Central memory CD4-positive, alpha-beta T cell (primary cell): ENCODE measurements at places on chromosomes 11 and 22.

DNA sequence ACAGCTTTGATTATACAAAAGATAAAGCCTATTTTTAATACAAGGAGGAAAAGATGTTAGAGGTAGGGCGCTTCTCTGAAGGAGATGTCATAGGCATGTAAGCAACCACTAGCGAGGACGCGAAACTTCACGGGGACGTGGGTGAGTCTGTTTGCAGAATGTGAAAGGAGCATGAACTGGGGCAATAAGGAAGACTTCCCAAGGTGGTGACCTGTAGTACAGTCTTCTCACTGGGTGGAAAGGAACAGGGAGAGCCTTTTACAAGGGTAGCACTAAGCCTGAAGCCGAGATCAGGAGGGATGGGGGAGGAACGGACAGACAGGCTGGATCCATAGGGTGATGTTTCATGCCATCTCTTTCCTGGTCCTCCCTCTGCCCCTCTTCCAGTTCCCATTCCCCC is 10.0 kb upstream of the MICAL2 start:
- DNase-seq = no peak

GRCh38 chr11:28153586-28153985 is 45.4 kb downstream of the METTL15 start:
- no peak for DNase-seq

DNA sequence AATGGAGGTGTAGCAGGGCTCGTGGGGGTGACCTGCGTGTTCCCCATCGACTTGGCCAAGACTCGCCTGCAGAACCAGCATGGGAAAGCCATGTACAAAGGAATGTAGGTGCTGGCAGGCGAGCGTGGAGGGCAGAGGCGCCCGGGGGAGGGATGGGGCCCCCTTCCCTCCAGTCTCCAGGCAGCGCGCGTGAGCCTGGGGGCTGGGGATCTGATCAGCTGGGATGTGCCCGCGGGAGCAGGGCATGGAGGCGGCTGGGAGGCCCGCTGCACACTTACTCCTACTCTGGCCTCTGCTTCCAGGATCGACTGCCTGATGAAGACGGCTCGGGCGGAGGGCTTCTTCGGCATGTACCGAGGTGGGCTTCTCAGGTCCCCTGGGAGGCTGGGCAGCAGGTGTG is 17.8 kb downstream of the SLC25A18 start:
- DNase-seq = no peak

DNA sequence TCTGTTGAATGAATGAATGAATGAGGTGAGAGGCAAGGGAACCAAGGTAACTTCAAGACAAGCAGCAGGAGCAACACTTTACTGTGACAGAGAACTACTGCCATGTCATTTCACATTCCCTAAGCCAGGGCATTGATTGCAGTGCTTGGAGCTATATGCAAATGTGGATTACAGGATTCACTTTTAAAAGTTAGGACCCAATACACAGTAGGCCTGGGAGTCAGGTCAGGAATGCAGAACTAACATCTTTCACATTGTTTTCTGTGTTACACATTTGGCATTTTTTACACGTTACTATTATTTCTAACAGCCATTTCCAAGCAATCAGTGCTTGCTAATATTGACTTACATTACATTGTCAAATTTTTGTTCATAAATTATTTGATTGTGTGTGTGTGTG is 26.2 kb upstream of the ME3 start:
- no peak for DNase-seq

- DNase-seq = no peak
Measured at GRCh38 chr22:43777286-43777685, 34.8 kb downstream of the EFCAB6 start.

DNA sequence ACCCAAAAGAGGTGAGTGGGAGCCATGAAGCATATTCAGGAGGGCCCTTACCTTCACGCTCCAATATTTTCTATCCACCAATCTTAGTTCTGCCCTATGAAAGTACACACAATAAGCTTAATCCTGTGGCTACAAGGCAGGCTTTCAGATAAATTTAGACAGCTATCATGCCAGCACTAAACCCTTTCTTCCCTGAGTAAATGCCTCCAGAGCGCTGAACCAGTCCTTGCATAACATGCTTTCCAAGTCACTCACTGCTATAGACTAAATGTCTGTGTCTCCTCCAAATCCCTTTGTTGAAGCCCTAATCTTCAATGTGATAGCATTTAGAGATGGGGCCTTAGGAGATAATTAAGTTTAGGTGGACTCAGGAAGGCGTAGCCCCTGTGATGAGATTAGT is 50.3 kb upstream of the FIBIN start:
- DNase-seq = no peak

GRCh38 chr11:78869293-78869692 is 294.6 kb upstream of the NARS2 start:
- DNase-seq = no peak

GRCh38 chr22:49218142-49218541 is 609.5 kb downstream of the BRD1 start:
- no peak for DNase-seq

DNA sequence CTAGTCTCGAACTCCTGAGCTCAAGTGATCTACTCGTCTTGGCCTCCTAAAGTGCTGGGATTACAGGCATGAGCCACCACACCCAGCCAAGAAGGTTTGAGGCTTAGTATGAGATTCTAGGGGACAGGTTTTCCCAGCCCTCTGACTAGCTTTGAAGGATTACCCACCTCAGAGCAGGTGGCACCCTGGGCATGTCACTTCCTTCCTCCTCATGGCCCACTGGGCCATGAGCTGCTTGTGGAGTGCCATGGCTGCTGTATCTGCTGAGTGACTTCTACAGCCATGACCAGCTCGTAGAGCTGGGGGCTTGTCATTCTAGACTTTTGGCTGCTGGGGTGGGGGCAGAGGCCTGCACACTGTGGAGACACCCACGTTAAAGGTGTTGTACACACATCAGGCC is 25.1 kb downstream of the TOM1 start:
- no peak for DNase-seq

DNA sequence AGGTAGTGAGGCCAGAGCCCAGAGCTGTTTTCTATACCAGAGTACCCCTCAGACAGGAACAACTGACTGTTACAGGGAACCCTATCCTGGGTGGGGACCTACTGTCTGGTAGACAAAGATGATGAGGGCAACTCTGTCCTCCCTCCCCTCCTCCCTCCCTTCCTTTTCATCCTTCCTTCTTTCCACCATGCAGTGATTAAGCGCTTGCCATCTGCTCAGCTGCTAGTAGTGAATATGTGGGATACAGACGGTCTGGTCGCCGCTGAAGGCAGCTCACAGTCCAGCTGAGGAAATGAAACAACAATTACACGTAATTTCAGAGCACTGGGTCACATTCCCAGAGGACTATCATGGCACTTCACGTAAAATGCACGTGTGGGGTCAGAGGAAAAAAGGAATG is 597.1 kb downstream of the BUD13 start:
- DNase-seq = no peak

DNA sequence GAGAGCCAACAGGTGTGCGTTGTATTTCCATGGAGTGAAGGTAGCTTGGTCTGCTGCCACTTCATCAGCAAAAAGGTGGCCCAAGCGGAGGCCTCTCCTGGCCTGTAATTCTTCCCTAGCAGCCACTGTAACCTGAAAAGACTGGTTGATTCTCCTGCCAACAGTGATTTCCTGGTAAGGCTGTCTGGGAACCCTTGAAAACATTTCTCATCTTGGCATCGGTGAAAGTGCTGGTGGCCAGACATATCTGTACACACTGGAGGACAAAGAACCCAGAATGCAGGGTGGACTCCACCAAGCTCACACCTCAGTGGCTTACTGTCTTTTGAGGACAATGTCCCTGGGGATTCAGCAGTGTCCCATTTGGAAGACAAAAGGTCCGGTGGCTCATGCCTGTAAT is 128.0 kb downstream of the TRIM29 start:
- no peak for DNase-seq

DNA sequence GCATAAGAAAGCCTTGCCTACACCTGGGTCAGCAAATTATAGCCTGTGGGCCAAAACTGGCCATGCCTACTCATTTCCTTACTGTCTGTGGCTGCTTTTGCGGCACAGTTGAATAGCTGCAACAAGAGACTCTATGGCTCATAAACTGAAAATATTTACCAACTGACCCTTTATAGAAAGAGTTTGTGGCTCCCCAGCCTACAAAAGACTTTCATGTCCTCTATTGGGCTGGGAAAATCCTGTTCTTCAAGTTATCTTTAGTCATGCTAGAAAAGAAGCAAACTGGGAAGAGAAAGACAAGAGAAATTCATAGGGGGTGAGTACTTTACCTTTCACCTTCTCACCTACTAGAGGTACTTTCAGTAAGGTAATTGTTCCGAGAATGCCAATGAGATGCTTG is 175.1 kb downstream of the SWAP70 start:
- DNase-seq = no peak

DNA sequence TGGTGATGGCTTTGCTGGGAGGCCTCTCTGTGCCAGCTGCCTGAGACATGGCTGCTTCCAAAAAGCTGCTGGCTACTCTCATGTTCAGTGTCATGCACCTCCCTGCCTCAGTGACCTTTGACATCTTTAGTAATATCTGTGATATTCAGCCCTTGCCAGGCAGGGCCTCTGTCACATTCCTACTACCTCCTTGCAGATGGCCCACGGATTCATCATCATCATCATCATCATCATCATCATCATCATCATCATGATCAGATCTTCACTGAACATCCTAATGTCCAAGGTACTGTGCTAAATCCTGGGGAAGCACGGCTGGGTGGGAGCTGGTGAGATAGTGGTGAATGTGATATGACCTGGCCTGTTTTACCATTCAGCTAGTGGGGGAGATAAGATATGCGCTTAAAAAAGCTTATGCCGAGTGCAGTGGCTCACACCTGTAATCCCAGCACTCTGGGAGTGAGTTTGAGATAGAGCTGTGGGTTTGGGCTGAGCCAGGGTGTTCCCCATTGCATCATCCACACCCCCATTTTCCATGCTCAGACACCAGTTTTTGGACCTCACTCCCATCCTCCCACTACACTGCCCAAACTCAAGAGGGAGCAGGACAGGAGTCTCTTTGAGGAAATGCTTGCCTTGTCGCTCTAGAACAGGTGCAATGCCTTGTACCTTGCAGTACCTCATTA is 17.1 kb upstream of the TMPRSS13 start:
- DNase-seq = no peak

GRCh38 chr22:17931400-17931825 is 92.9 kb downstream of the MICAL3 start:
- DNase-seq = no peak

GRCh38 chr11:65418431-65418680 is 4.2 kb upstream of the NEAT1 start:
- DNase-seq = peak; percentile 12

GRCh38 chr11:3732671-3733436 is 61.7 kb upstream of the CHRNA10 start:
- DNase-seq = no peak

- DNase-seq = no peak
Measured at GRCh38 chr11:119531623-119532022, 108.7 kb upstream of the THY1 start.

DNA sequence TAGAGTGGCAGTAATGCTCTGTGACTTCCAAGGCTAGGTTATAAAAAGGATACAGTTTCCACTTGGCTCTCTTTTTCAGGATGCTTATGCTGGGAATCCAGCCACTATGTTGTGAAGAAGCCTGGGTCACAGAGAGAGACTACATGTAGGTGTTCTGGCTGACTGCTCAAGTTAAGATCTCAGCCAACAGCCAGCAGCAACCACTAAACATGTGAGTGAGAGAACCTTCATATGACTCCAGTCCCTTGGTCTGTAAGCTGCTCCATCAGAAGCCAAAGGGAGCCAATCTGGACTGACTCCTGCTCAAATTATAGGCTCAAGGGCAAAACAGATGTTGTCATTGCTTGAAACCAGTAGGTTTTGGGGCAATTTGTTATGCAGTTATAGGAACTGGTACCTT is 162.7 kb downstream of the MAML2 start:
- no peak for DNase-seq

- DNase-seq = no peak
Measured at GRCh38 chr11:124922831-124923230, 3.8 kb downstream of the HEPN1 start.
